Vagina (tissue), 2 donors: ENCODE measurements at places on chromosomes 2 and 18.

GRCh38 chr2:215900843-215901242 lies 112.5 kb downstream of the MREG start:
- DNase-seq: no peak

DNA sequence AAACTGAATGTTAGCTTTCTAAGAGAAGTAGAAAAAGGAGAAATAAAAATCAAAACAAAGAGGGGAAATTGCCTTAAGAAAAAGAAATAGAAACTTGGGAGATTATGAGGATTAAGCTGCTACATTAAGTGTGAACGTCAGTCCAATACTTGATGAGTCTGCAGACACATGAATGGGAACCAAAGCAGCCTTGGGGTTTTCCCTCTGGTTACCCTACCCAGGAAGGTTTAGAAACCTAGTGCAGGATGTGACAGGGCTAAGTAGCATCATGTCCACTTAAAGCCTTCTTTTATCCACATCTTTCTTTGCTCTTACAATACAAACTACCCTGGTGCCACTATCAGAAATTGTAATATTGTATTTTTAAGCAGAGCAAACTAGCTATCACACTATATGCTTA lies 22.3 kb downstream of the SLC35F5 start:
- DNase-seq: no peak

GRCh38 chr2:28802975-28803429 lies 7.6 kb upstream of the SPDYA start:
- no peak for DNase-seq

- no peak for DNase-seq
Observed at GRCh38 chr2:185526161-185526560, 212.4 kb upstream of the FSIP2 start.

DNA sequence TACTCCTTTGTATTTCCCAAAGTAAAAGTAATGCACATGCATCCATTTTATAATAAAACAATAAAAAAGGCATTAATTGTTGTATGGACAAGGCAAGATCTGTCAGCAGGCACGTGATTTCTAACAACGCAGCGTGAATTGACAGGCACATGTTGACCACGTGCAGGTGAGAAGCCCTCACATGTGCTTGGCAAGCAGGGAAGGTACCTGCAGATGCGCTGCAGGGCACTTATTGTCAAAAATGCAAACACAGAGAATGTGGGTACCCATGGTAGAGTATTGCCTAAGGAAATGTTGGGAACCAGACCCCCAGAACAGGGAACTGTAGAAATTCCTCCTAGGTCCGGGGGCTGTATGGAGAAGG lies 515.0 kb upstream of the HS6ST1 start:
- DNase-seq: no peak

DNA sequence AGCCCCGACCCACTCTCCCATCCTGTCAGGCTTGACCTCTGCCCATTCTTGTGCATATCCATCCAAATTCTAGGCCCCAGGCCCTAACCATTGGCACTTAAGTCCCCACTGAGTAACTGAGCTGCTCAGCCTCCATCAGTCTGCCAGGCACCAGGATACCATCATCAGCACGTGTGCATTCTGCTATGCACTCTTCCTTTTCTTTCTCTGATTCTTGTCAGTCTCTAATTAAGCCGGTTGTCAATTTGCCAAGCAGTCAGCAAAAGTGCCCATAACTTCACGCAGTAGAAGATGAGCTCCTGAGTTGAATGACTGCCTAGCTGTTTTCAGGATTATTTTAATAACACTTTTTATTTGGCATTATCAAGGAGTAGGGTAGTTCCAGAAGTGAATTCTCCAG lies 107.2 kb downstream of the FEZ2 start:
- DNase-seq: no peak
